DMS153 (cell line): ENCODE measurements at places on chromosomes 3 and 15.

- DNase-seq: no peak
Observed at GRCh38 chr3:195096484-195097330, 174.3 kb downstream of the XXYLT1 start.

GRCh38 chr15:75460646-75461045 lies 9.2 kb upstream of the SIN3A start:
- no peak for DNase-seq

DNA sequence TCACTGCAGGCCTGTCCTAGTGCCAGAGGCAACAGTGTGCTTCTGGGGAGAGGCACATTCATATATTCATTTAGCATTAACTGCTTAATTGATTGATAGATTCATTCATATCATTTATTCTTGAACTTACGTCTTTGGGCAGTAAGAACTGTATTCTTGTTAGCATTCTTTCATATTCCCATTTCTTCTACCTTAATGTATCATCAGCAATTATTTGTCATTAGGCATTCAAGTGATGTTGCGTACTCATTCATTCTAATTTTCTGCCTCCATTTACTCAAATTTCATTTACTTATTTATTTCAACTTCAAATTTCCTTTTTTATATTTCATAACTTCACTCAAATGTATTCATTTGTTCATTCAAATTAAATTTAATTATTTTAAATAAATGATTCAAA lies 31.5 kb upstream of the CCR4 start:
- no peak for DNase-seq

- DNase-seq: no peak
Observed at GRCh38 chr3:136949146-136949545, 8.6 kb upstream of the IL20RB start.

DNA sequence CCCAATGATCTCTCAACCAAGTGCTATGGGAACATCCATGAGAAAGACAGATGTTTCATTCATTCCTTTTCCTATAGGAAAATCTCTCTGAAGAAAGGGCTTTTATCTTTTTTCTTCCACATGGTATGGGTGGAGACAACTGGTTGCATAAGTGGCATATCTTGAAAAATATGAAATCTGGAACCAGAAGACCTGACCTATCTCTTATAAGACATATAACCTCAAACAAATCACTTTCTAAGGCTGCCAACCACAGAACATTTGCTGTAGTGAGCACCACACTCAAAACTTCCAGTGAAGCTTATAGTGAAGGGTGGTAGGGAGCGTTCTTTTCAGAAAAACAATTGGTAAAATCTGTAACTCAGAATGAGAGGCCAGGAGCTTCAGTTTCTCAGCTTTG lies 58.5 kb downstream of the SHQ1 start:
- no peak for DNase-seq

DNA sequence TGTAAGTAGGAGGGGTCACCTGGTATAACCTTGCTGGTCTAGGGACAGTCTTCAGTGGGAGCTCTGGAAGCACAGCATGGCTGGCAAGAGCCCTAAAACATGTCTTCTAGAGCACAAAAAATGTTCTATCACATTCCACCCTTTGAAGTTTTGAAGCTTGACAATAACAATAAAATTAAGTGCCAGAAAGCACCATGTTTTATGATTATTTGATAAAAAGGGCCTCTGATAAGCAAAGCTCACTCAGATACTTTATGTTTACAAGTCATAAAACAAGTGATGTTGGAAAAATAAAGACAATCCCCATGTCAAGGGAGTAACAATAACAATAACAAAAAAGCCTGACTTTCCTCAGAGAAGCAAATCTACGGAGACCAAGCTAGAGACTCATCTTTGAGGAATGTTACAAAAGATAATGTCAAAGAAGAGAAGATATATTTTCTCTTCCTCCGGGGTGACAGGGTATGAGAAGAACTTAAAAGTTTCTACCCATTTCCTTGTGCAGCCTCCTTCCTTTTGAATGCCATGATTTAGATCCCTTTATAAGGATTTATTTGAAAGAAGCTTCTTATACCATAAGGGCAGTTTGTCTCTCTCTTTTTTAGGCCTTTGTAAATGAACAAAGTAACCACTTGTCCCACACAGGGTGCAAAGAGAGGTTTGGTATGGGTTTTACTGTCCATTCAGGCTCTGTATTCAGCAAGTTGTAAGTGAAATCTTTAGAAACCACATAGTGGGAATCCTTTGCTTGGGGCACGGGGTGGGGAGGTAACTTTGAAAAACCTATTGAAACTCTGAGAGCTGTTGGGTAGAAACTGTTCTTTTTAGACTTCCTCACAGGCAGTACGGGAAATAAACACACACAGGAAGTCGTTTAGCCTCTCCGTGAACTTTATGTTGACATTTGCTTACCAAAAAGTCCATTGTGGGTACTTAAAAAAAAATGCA lies 109.6 kb upstream of the RBMS3 start:
- no peak for DNase-seq

GRCh38 chr15:98772895-98773294 lies 124.6 kb downstream of the IGF1R start:
- DNase-seq: no peak

- no peak for DNase-seq
Observed at GRCh38 chr3:168219530-168219929, 123.8 kb upstream of the GOLIM4 start.

GRCh38 chr15:49339656-49340055 lies 83.4 kb upstream of the FGF7 start:
- no peak for DNase-seq

DNA sequence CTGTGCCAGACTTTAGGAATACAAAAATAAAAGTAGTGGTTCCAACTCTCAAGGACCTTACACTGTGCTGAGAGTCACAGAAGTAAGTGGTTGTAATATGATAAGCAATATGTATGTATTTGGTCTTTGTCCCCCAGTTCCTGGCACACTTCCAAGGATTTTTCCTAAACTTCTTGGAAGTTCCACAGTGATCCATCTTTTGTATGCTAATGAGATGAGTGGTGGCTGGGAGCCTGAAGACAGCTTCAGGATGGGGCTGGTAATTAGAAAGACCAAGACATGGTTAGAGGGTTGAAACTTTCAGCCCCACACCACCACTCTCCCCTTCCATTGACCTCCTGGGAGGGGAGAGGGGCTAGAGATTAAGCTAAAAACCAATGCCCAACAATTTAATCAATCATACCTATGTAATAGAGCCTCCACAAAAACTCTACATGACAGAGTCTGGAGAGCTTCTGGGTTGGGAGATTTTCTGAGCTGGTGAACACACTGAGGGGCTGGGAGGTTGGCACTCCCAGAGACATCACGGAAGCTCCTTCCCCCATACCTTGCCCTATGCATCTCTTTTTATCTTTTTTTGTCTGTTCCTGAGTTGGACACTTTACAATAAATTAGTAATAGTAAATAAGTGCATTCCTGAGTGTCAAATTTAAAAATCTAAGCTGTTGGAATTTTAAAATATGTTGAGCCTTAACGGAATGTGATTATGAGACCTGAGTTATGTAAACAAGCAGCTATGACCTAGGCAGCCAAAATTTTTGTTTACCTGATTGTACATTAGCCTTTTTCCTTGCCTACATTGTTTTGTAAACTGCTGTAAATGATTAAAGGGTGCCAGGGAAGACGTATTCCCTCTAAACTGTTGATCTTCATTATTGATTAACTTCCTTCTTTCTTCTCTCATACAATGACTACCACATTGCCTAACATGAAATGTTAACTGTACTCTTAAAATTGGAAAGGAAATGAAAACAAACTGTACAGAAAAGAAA lies 24.3 kb downstream of the CD200R1L start:
- DNase-seq: no peak

GRCh38 chr3:66463730-66464511 lies 36.9 kb downstream of the LRIG1 start:
- no peak for DNase-seq

GRCh38 chr3:98612996-98613517 lies 19.6 kb upstream of the CPOX start:
- no peak for DNase-seq

GRCh38 chr15:58741032-58741431 lies 8.5 kb downstream of the ADAM10 start:
- no peak for DNase-seq

GRCh38 chr3:97975466-97975865 lies 3.2 kb upstream of the RIOX2 start:
- no peak for DNase-seq

GRCh38 chr3:185880600-185880999 lies 55.8 kb upstream of the IGF2BP2 start:
- DNase-seq: no peak

DNA sequence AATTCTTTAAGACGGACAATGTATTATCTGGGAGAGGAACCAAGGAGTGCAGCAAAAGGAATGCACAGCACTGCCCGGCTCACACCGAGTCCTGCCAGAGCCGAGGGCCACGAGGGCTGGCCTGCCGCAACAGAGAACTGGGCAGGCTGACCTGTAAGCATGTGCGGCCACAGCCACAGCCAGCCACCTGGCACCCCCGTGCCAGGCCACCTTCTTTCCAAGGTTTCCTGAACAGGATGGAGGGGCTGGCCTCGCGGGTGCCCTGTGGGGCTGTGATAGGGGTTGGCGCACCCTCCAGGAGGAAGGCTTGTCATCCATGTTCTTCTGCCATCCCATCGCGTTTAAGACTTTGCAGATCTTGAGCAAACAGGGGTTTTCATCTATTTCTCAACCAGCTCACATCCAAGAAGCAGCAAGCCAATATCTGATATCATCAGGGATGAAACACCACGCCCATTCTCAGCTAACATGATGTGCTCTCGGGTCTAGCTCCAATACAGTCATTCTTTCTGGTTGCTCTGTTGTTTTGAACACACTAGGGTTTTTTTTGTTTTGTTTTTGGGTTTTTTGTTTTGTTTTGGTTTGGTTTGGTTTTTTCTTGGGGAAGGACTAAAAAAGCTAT lies 10.2 kb downstream of the CA12 start:
- DNase-seq: no peak

GRCh38 chr3:194255252-194256039 lies 95.7 kb downstream of the CPN2 start:
- no peak for DNase-seq

DNA sequence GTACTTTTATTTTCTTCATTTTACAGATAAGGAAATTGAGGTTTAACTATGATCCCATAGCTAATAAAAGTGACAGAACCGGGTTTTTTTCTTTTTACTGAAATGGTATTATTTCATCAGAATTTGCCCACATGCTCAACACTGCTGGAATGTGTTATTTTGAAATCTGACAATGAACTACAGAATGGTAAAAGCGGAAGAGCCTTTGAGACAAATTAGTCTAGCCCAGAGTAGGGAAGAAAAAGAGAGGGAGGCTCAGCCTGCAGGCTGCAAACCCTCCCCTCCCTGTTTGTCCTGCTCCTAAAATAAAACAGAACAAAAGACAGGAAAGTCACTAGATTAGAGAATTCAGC lies 100.3 kb upstream of the LIPC start:
- DNase-seq: no peak

- peak; percentile 85 for DNase-seq
Observed at GRCh38 chr15:71278989-71279756, 163.9 kb downstream of the THSD4 start.

- no peak for DNase-seq
Observed at GRCh38 chr15:70442211-70442610, 321.1 kb downstream of the UACA start.

DNA sequence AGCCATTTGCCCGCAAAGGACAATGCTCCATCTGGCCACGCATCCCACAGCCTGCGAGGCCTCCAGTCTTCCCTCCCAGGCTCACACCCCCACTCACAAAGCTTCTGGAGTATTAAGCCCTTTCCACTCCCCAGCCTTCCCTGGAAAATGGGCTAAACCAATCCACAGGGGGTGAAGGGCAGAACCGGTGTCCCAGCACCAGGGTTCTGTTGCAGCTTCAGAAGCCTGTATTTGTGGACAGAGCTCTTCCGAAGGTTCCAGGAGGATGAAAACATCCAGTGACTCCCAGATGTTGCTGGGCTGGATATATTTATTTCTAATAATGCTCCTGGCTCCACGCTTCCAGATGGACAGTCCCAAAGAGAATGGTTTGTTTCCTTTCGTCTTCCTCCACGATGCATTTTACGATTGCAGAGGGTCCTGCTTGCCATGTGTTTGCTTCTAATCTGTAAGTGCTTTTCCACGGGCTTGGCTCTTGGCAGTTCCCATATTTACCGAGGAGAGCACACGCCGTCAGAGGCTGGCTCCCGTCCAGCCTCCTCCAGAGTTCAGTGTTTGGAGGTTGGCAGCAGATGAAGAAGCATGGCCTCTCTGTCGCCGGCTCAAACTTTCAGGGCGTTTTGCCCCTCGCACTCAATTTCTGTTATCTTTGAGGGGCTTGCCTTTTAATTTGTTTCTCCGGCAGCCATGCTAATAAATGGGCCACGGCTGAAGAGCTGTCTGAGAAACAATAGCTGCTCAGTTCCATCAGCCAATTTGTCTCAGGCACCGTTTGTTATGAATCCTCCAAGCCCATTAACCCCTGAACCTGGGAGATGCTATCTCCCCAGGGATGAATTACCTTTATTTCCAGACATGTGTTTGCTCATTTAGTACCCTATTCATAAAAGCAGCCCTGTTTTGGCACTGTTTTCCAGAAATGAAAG lies 367.9 kb upstream of the PROK2 start:
- DNase-seq: peak; percentile 86

- DNase-seq: no peak
Observed at GRCh38 chr3:49659756-49660155, 14.4 kb upstream of the APEH start.

- DNase-seq: no peak
Observed at GRCh38 chr15:53160092-53160704, 370.1 kb upstream of the ONECUT1 start.

DNA sequence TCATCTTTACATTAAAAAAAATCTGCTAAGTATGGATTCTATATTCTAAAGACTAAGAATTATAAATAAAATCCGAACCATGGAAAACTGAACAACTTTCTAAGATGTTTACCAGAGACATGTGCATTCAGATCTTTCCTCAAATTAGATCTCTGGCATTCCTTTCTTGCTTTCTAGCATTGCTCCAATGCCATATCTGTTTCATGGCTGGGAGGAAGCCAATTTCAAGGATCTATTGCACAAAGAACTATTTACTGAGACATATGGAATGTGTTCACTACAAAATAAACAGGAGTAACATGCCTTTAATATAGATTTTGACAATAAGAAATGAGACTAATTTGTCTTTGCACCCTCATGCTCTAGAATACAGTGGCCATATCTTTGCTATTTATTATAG lies 45.1 kb upstream of the NANOGP8 start:
- no peak for DNase-seq

DNA sequence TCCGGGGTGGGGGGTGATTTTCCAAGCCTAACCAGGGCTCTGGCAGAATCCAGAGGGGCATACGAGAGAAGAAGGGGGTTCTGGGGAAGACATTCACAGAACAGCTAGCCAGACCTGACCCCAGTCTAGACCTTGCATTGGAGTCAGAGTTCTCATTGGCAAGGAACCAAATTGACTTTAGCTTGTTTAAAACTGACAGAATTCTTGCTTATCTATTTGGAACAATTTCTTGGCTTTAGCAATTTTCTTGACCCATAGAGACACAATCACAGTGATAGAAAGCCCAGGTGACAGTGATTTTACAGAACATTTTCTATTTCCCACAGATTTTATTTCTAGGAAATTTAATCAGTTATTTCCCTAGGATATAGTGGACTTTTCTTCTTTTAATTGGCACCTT lies 23.6 kb upstream of the ATP11B start:
- no peak for DNase-seq

- DNase-seq: no peak
Observed at GRCh38 chr3:186625600-186626042, 12.8 kb downstream of the AHSG start.

GRCh38 chr3:14241716-14242115 lies 63.1 kb downstream of the LSM3 start:
- no peak for DNase-seq

GRCh38 chr15:73424506-73424905 lies 18.5 kb upstream of the REC114 start:
- no peak for DNase-seq
